ENCODE measurements at places on chromosomes 3 and 15.

GRCh38 chr15:74376825-74377581 lies 9.6 kb upstream of the CYP11A1 start:
- DNase-seq: no peak

DNA sequence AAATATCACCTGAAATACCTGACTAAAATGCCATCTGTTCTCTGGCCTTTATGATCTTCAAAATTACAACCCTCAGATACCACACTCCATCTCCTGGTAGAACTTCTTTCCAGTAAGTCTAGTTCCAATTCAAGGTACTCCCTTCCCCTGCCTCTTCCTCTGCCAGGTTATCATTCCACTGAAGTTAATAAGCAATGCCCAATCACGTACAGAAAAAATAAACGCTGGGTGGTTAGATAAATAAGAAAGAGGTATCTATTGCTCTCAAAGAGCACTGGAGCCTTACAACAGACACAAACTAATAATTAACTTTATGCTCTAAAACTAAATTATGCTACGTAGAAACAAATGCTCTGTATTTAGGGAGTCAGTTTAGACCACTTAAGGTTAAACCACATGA lies 112.5 kb downstream of the MYO9A start:
- no peak for DNase-seq

DNA sequence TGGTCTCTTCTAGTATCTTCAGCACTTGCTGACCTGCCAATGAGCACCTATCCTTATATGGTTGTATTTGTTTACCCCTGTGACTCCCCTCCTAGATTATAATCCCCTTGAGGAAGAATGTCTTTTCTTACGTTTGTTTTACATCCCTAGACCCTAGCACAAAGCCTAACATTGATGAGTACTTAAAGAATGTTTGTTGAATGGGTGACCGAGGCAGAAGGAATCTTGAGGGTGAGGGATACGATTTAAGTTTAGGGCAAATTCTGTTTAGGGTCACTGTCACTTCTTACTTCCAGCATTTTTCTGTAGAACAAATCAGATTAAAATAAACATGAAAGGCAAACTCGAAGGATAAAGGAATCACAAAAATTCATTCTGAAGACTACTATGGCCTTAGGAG lies 80.9 kb upstream of the FAM98B start:
- DNase-seq: no peak

DNA sequence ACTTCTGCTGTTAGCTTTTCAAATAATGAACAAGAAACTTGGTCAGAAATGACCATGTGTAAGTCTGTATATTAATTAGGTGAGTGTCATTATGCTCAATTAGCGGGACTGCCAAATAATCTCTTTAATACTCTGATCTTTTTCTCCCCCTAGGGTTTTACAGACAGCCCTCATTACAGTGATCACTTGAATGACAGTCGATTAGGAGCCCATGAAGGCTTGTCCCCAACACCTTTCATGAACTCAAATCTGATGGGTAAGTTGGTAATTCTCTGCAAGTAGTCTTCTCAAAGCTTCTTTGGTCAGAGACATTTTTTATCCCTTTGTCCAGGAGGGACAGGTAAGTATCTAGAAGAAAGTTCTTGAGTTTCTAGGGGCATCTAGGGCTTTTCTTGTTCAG lies 173.2 kb downstream of the TCF12 start:
- no peak for DNase-seq

DNA sequence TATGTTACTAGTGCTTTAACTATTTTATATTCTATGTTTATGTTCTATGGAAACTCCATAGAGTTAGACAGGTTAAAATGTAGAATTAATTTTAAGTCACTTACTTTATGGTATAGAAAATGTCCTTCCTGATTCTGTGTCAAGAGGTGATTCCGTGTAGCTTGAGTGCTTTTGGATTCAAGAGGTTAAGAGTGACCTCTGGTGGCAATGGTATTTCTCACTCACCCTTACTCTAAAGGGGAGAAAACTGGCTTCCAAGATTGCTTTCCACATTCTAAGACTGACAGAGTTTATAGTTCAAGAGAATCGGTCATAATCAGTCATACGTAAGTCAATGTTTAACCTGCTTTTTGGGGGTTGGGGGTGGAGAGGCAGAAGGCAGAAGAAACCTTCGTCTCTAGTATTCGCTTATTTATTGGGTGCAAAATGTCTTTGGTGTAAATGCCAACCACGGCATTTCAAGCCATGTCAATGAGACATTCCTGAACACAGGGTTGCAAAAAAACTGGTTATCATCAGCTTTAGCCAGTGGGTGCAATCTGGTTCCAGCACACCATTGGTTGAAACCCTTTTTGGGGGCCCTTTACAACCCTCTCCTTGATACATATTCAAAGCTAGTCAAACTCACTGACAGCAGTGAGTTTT lies 92.0 kb upstream of the VGLL3 start:
- no peak for DNase-seq

DNA sequence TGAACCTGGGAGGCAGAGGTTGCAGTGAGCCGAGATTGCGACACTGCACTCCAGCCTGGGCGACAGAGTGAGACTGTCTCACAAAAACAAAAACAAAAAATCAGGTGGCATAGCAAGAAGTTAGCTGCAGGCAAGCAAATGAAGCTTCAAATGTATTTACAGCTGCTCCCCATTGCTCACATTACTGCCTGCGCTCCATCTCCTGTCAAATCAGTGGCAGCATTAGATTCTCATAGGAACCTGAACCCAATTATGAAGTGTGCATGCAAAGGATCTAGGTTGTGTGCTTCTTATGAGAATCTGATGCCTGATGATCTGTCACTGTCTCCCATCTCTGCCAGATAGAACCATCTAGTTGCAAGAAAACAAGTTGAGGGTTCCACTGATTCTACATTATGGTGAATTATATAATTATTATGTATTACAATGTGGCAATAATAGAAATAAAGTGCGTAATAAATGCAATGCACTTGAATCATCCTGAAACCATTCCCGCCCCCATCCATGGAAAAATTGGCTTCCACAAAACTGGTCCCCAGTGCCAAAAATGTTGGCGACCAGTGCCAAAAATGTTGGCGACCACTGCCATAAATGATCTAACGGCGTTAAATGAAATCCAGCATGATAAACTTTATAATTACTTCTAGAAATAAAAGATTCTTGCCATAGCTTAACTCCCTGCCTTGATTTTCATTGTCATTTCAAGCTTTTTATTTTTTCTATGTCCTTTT lies 616.7 kb upstream of the NAALADL2 start:
- no peak for DNase-seq

GRCh38 chr3:99868311-99868646 lies 50.6 kb downstream of the CMSS1 start:
- DNase-seq: no peak

Measured in activated T-cell treated with anti-CD3 and anti-CD28 coated beads, Interleukin-2, amount 50 U/mL, for 24 hours (primary cell).